Muscle of arm (tissue), 14 donors: ENCODE measurements at places on chromosomes 13 and 19. TPM values are rescaled to one million over a fixed set of nuclear protein-coding genes. Genes with fewer than 3 reads are reported as not detected.

GRCh38 chr13:31951215-31951678, 80.3 kb upstream of the FRY start:
- no peak for DNase-seq

DNA sequence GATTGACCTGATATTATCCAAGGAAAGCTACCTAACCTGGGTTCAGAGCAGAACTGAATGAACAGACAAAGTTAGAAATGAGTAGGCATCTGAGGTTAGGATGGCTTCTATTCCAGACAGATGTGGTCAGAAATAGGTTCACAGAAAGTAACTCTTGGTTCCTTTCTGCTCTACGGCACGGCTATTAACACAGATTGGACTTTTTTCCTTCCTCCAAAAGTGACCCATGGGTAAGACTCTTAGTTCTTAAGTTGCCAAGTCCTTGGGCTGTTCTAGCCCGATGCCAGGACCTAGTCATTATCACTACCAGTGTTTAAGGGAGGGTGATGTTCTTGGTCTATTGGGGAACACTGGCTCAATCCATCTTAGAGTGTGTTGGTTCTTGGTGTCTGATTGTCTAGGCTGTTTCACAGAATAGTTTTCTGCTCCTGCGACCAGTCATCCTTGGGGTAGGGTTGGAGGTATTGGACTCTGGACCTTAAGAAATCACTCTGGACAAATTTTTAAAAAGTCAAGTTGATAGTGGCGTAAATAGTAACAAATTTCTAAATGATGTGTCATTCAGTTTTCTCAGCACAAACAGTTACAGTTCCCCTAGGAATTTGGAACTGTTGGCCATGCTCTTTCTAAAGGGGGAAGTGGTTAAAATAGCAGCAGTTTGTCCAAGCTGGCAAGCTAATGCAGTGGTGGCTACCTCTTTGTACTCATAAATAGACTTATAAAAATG, 60.1 kb upstream of the MYCBP2 start:
- no peak for DNase-seq

DNA sequence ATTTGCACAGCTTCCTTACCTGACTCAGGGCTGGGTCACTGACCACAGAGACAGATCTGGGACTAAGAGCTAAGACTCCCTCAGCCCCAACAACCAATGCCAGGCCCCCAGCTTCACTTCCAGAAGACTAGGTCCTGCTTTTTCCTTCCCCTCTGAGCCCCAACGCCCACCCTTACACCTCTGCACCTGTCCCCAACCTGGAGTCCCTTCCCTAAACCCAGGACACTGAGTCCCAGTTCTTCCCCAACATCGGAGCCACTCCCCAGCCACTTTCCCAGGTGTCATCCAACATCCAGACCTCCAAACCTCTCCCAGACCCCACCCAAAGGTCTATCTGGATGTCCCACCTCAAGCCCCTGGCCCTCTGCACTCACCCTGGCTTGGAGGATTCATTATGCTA, 2.9 kb downstream of the FCER2 start:
- no peak for DNase-seq

DNA sequence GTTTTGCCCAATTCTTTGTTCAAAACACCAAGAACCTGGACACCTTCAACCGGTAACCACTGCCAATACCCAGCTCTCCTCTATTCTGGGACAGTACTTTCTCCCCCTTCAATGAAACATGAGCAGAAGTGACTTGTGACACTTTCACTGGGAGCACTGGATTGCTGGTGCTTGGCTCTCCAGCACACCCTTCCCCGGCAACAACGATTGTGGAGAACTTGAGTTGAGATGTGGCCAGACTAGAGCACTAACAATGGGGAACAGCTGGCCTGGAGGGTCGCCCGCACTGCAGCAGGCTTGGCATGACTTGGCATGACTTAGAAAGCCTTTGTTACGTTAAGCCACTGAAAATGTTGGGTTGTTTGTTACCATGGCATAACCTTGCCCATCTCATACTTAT, 7.5 kb upstream of the B3GLCT start:
- DNase-seq, result peak; percentile 31

GRCh38 chr13:40910324-40911050, 108.6 kb downstream of the ELF1 start:
- DNase-seq, result no peak

GRCh38 chr13:90732049-90732448, 615.4 kb upstream of the MIR17HG start:
- DNase-seq, result no peak

DNA sequence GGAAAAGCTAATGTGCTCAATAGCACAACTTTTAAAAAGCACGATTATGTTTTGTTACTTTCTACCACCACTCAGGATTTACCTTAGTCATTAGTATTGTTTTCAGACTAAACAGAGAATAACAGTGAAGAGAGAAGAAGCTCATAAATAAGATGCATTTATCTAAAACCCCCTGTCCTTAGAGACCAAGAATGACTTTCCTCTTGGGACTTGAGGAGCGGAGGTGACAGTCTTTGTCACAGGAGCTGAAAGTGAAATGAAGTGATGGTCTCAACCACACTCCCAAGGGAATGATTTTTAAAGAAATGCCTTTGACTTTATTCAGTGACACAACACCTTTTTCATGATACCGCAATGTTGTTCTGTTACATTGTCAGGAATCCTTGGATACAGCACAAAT, 190.6 kb upstream of the NBEA start:
- no peak for DNase-seq

DNA sequence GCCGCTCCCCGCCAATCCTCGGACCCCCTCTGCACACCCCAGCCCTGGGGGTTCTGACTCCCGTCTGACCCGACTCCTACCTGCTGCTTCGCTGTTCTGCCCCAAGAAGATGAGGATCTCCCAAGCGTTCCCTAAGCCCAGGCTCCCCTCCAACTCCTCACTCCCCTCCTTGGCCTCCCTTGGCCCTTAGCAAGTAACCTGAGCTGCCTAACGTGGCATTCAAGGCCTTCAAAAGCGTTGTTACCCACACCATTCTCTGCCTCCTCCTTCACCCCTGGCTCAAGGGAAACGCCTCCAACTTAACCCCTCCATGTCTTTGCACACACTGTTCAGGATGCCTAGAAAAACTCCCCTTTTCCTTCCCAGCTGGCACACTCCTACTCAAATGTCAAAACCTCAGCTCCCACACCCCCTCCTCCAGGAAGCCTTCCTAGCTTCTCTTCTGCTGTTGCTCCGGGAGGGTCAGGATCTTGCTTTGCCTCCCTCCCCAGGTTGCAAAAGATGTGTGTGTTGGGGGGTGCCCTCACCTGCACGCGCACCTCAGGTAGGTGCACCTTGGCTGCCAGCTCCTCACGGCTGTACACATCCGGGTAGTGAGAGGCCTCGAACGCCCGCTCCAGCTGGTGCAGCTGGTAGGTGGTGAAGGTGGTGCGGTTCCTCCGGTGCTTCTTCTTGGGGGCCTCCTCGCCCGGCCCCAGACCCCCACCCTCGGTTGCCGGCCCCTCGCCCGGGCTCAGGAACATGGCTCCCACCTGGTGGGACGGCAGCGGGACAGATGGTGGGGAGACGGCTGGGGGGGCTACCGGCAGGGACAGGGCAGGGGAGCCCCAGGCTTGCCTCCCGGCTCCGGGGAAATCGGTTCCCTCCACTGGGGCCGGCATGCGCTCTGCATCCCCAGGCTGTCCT, 775 bp downstream of the RAX2 start:
- no peak for DNase-seq

DNA sequence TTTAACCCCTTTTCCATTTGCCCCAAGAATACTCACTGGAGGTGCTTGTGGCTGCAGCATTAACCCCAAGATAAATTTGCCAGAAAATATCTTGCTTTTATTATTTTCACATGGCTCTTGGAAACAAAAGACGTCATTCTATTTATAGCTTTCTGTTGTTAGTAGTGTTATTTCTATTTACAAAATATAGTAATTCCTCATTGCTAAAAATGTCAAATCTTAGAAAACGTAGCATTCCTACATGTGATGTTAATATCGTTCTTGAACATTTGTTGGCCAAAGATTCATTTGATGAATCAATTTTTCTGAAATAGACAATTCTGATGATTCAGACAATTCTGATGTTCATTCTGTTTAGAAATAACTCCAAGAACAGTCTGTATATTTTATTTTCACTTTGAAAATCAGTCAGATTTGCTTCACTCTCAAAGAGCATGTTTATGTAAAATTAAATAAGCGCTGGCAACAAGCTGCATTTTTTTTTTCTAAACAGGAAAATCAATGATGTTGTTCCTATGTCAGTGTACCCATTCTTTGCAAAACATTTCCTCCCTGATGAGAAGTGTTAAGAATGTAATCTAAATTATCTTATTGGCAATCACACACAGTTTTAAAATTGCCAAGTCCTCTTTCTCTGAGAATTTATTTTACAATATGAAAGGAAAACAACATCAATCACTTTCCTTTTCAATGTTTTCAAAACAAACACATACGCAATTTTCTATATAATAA, 334.0 kb downstream of the KCTD12 start:
- peak; percentile 31 for DNase-seq

DNA sequence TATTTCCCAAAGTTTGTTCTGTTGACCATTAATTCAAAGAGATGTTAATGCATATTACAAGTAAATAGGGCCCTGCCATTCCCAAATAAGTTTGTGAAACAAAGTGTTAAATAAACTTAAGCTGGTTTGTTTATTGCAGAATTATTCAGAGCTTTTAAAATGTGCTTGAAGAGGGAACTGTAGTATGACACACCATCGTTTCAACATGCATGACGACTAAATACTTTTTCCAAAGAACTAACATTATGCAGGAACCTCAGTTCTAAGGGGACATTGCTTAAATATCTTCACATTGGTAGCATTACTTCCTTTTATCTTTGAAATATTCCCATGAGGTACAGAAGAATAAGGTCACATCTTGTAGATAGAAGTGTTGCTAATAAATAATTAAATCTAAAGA, 14.6 kb downstream of the LHFPL6 start:
- no peak for DNase-seq

- DNase-seq, result no peak
Measured at GRCh38 chr19:17419154-17419620, 660 bp upstream of the MVB12A start.

DNA sequence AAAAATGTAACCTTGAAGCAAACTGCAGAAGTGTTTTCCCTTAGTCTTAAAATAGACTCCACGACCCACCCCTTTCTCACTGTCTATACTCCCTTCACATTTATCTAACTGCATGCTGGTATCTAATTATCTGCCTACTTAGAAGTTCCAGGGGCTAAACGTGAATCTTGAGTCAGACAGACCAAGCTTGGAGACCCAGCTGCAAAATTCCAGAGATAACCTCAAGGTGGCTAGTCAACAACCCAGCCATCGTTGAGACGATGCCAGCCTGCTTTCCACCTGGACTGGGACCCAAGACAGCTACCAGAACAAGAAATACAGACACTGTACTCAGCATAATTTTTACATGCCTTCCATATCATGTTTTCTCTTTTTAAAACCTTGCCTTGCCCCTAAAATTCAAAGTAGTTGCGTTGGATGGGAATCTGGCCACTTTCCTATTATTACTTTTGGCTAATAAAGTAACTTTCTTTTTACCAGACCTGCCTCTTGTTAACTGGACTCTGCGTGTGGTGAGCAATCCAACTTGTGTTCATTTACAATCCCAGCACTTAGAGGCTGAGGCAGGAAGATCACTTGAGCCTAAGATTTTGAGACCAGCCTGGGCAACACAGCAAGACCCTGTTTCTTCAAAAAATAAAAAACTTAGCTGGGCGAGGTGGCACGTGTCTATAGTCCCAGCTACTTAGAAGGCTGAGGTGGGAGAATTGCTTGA, 82.3 kb downstream of the CDADC1 start:
- no peak for DNase-seq

DNA sequence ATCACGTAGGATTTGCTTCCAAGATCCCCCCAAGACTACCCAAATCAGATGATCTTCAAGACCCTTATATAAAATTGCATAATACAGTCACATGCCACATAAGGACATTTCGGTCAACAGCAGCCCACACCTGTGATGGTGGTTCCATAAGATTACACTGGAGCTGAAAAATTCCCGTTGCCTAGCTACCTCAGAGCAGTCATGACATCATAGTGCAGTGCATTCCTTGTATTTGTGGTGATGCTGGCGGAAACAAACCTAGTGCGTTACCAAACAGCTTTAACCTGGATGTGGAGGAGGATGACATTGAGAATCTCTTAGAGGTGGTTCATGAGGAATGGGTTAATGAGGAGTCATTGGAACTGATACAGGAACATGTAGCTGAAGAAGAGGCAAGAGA, 4.8 kb downstream of the ZNF766 start:
- no peak for DNase-seq

- DNase-seq, result no peak
Measured at GRCh38 chr13:111866731-111867245, 200.2 kb upstream of the SOX1 start.

DNA sequence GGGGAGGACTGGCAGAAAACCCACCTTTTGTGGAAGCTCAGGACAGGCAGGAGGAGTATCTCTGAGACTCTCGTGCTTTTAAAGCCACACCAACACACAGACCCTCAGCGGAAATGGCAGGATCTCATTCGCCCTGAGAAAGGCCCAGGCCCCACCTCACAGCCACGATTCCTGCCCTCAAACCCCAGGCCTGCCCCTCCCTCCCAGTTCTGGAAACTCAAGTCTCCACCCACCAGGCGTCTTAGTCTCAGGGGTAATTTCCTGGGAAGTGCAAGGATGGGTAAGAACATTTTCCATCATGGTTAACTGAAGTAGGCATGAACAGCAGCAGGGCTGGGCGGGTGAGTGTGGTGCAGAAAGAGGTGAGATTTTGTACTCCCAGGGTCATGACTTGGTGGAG, 8.0 kb upstream of the PDE4C start:
- DNase-seq, result no peak

DNA sequence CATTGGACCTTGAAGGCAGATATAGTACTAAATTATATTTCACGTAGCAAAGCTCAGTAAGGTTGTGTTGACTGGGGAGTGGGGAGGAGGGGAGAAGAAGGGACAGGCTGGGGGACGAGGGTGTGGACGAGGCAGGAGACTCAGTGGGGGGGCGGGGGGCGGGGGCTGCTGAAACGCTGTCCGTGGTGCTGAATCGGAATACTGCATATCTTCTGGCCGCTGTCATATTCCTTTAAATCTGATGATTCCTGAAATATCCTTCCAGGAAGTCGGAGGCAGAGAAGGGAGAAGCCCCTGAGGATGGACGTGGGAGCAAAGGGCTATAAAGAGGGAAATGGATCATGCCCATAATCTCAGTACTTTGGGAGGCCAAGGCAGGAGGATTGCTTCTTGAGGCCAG, 34.7 kb upstream of the CASP14 start:
- no peak for DNase-seq

The RXFP2 gene
- polyA plus RNA-seq, result not detected

The FAM216B gene
- polyA plus RNA-seq, result 0.05 TPM

The SHISA2 gene
- 71.7 TPM for polyA plus RNA-seq

The CRTC1 gene
- 11.7 TPM for polyA plus RNA-seq

The CAPN12 gene
- polyA plus RNA-seq, result 1.6 TPM

The LILRB2 gene
- 1.6 TPM for polyA plus RNA-seq

The LENG9 gene
- polyA plus RNA-seq, result 2.7 TPM

The KIRREL2 gene
- not detected for polyA plus RNA-seq

The TBXA2R gene
- 1.7 TPM for polyA plus RNA-seq

The LIM2 gene
- polyA plus RNA-seq, result not detected

The IL12RB1 gene
- not detected for polyA plus RNA-seq
